Stimulated activated CD8-positive, alpha-beta memory T cell treated with anti-CD3 and anti-CD28 coated beads, Interleukin-4, amount 100 ng/mL, for 48 hours (primary cell): ENCODE measurements at places on chromosomes 1 and 21.
A peak's percentile ranks its signal among the peaks of the same experiment; 100 is the strongest.

GRCh38 chr1:244052016-244052727 is 1.1 kb downstream of the ZBTB18 start:
- DNase-seq, result no peak

DNA sequence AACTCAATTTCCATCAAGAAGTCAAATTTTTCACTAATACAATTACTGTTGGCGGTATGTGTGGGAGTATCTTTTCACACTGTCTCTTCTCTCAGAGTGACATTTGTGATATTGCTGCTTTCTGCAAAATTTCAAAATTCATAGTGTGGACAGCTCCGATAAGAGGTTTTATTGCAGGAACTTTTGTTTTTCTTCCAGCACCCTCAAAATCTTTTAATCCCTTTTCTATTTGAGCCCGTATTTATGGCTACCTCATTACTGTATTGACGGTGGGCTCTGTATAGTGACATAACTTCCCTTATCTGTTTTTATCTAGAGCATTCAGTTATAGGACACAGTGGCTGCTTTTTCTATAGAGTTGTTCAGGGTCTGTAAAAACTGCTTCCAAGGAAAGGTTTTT is 794.4 kb upstream of the TMPRSS15 start:
- DNase-seq, result no peak

DNA sequence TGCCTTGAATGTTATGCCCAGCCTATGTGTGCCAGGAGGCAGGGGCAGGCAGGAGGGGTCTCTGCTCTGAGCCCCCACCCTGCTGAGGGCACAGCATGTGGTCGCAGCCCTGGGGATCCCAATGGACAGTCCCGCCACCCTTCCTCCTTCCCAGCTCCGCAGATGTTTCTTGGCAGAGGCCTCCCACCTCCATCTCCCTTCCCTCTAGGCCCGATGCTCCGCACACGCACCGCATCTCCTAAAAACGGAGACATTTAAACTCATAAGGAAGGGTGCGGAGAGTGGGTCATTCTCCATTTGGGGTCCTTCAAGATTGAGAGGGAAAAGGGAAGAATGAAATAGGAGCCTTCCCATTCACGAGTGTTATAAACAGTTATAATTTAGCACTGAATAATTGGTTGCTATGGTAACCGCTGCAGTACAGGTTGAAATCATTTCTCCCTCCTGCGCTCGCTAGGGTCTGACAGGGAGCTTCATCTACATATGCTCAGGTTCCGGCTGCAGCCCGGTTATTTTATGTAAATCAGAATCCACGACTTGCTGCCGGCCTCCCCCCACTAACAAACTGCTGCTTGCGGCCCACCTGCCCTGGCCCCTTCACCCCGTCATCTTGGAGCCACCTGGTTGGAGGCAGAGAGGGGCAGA is 16.0 kb downstream of the CHD5 start:
- no peak for DNase-seq

DNA sequence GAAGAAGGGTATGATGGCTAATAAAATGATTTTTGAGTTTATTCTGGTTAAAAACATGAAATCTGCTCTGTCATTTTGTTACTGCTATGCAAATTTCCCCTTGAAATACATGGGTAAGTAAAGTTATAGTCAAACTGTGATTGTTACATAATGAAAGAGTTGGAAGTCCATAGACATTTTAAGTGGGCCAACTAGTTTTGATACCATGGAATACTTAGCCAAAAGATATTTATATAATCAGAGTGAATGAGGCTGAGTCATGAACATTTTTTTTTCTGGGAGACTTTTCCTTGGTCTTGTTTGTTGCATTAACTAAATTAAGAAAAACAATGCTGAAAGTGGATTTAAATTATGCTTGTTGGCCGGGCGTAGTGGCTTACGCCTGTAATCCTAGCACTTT is 58.2 kb upstream of the MPC2 start:
- DNase-seq, result no peak

- no peak for DNase-seq
These were observed 15.8 kb downstream of the MYOM3 start for GRCh38 chr1:24096009-24096738.

DNA sequence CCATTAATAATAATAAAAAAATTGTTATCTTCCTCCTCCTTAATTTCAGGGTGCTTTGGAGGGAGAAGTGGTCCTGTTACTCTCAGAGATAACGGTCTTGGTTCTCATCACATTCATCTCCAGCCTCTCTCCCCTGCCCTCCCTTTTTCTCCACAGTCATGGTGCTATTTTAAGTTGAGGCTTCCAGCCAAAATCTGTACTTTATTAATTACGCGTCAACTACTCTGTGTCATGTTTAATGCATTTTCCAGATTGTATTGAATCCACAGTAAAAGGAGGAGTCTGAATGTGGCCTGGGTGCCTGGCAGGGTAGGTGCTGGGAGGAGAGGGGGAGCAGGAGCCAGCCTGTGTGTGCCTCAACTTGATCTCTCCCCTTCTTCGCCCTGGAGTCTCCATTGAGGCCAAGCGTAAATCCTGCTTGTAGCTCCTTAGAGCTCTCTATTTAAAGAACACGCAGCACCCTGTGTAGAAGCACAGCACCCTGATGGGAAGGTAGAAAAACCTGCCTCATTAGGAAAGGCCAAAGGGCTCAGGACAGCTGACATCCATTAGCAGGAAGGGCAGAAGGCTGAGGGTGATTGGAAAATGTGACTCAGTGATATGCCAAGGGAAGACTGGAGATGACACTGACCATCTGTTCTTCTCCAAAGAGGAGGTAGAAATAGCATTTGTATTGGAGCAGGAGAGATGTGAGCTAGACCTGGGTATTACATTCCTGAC is 82.4 kb downstream of the PLXNA2 start:
- DNase-seq, result no peak

DNA sequence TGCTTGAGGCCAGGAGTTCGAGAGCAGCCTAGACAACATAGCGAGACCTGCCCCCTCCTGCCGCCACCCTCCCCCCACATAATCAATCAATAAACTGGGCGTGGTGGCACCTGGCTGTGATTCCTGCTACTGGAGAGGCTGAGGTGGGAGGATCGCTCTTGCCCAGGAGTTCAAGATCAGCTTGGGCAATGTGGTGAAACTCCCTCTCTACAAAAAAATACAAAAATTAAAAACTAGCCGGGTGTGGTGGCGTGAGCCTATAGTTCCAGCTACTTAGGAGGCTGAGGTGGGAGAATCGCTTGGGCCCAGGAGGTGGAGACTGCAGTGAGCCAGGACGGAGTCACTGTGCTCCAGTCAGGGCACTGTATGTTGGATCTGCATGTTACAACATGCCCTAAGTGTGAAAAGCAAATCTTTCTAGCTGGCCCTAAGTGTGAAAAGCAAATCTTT is 7.0 kb upstream of the MDM4 start:
- peak; percentile 19 for DNase-seq

- DNase-seq, result no peak
These were observed 1360.5 kb upstream of the ADGRL4 start for GRCh38 chr1:80367058-80367457.

GRCh38 chr1:217668351-217668940 is 37.3 kb downstream of the SPATA17 start:
- DNase-seq, result no peak

- peak; percentile 74 for DNase-seq
These were observed 41.7 kb downstream of the PRKCZ start for GRCh38 chr1:2091611-2092604.

- DNase-seq, result no peak
These were observed 1.9 kb upstream of the ATG4C start for GRCh38 chr1:62781841-62782543.
